ENCODE measurements at places on chromosomes 3 and 15.
A peak's percentile ranks its signal among the peaks of the same experiment; 100 is the strongest.

GRCh38 chr15:66149871-66150270 lies 103.7 kb downstream of the MEGF11 start:
- H3K4me1 ChIP-seq: no peaks in the 10 kb centered on the region
- no peak overlapping the region for H3K4me3 ChIP-seq
- no peak overlapping the region for H3K27ac ChIP-seq
- DNase-seq: no peak
- peaks cover 48% of the 10 kb centered on the region for H3K27me3 ChIP-seq

- H3K4me1 ChIP-seq: no peaks in the 10 kb centered on the region
- H3K27me3 ChIP-seq: no peaks in the 10 kb centered on the region
- H3K27ac ChIP-seq: no peak overlapping the region
- H3K4me3 ChIP-seq: no peak overlapping the region
Observed at GRCh38 chr3:60114191-60114590, 1064.4 kb upstream of the CFAP20DC start.

DNA sequence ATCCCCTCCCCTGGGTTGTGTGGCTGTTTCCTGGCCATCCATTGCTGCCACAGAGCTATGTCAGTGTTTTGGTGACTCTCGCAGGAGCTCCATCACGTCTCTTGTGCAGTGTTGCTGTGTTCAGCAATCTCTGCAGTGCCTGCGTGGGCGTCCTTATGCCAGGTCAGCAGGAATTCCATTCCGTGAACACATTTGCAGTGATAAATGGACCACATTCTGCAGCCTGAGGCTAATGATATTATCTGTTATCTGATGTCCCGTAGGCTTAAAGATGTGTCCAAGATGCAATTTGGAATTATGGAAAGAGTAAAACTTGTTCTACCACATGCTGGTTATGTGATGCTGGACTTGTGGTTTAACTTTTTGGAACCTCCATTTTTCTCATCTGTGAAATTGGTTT lies 25.5 kb upstream of the COL6A6 start:
- no peak overlapping the region for H3K27ac ChIP-seq
- no peak for DNase-seq
- H3K4me3 ChIP-seq: no peak overlapping the region
- no peaks in the 10 kb centered on the region for H3K4me1 ChIP-seq
- H3K27me3 ChIP-seq: peaks cover 8% of the 10 kb centered on the region

DNA sequence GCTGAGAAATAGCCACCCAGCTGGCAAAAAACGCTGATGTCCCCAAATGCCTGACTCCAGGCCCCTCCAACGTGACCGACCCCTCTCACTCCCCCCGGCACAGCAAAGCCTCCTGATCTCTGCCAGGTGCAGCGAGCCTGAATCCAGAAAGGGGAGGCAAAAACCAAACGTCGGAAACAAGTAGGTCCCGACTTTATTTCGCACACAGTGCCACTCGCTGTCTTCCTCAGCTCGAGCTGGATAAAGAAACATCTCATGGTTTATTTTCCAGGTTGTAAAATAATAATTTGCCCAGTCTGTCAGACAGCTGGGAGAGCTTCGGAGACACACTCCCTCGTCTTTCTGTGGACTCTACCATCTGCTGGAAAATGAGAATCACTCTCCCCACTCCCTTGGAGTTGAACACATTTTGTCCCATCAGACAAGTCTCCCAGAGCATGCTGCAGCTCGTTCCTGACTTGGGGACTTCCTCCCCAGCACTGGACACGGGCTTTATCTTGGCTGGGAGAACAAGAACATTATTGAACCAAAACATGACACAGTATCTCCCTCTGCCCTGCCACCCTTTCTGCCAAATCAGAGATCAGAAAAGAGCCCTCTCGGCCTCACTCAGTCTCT lies 142.8 kb downstream of the NUP210 start:
- H3K27me3 ChIP-seq: peaks cover 54% of the 10 kb centered on the region
- DNase-seq: no peak
- H3K4me3 ChIP-seq: no peak overlapping the region
- peaks cover 10% of the 10 kb centered on the region for H3K4me1 ChIP-seq

DNA sequence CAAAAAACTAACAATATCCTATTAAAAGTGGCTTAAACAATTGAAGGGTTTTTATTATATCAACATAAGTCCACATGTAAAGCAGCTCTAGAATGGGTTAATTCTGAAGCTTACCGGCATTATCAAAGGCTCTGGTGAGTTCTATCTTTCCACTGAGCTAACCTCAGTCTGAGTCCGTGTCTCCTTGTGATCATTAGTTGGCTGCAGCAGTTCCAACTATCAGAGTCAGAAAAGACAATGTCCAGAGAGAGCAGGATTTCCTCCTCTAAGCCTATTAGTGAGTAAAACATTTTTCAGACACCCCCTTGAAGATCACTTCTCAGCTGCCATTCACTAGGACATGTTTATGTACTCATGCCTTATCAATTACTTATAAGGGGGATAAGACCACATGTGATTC lies 49.9 kb downstream of the DHX36 start:
- H3K27ac ChIP-seq: peak overlapping the region; percentile 35
- H3K4me3 ChIP-seq: no peak overlapping the region
- no peaks in the 10 kb centered on the region for H3K27me3 ChIP-seq
- H3K4me1 ChIP-seq: peaks cover 7% of the 10 kb centered on the region
- no peak for DNase-seq

DNA sequence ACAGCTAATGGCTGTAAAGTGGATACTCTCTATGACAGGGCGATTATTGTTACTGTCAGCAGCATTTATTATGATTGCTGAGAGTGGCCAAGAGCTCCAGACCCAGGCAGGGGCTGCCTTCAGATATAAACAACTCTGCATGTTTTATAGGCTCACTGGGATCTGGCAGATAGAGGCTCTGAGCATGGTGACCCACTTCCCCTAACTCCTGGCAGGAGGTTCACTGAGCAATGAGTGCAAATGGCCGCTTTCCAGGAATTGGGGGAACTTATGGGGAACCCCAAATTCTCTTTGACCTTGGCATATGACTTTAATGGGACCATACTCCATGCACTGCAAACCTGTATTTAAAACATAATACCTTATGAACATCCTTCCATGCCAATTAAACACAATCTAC lies 59.0 kb downstream of the SCN5A start:
- no peak overlapping the region for H3K27ac ChIP-seq
- H3K4me1 ChIP-seq: no peaks in the 10 kb centered on the region
- DNase-seq: no peak
- peaks cover 31% of the 10 kb centered on the region for H3K27me3 ChIP-seq
- no peak overlapping the region for H3K4me3 ChIP-seq

DNA sequence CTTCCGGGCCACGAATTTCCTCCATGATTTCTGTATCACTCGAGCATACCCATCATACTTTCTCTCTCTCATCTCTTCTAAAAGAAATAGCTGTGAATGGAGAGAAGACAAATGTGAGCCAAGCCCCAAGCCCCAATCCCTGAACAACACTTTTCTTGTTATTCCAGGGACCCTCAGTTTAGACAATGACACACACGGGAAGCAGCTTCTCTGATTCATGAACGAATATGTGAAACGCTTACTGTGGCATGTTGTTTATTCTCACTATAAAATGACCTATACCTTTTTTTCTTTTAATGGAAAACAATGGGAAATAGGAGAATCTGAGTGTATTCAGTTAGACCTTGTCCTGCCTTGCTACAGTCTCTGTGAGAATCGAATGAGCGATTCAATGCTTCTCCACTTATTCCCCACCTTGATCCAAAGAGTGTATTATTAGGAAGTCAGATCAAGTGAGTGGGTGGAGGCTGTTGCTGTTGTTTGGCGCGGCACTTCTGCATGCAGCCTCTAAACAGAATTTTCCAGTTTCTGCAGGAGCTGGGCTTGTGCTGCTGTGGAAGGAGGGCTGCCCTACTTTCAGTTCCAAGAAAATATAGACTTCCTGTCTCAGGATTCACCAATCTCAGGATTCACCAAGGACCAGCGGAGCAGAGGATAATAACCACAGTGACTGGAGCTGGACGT lies 32.4 kb upstream of the LDHAL6B start:
- H3K27me3 ChIP-seq: peaks cover 18% of the 10 kb centered on the region
- DNase-seq: no peak
- peaks cover 6% of the 10 kb centered on the region for H3K36me3 ChIP-seq

DNA sequence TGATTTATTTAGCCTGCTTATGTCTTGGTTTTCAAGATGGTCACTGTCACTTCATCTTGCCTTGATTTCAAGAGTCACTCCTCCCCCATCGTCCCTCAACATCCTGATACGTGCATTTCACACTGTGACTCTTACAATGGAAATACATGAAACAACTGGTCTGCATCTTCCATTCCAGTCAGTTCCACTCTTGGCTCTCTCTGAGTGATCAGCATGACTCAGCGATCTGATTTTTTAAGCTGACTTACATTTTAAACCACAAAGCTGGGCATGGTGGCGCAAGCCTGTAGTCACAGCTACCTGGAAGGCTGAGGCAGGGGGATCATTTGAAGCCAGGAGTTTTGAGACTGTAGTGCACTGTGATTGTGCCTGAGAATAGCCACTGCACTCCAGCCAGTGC lies 271.2 kb upstream of the ROPN1 start:
- no peaks in the 10 kb centered on the region for H3K4me1 ChIP-seq
- no peak overlapping the region for H3K27ac ChIP-seq
- no peak for DNase-seq
- H3K27me3 ChIP-seq: no peaks in the 10 kb centered on the region

GRCh38 chr15:67161412-67161811 lies 93.0 kb downstream of the AAGAB start:
- peaks cover 40% of the 10 kb centered on the region for H3K36me3 ChIP-seq
- peak overlapping the region; percentile 91 for H3K27ac ChIP-seq
- no peak for DNase-seq
- H3K27me3 ChIP-seq: no peaks in the 10 kb centered on the region
- peaks cover 47% of the 10 kb centered on the region for H3K4me1 ChIP-seq

DNA sequence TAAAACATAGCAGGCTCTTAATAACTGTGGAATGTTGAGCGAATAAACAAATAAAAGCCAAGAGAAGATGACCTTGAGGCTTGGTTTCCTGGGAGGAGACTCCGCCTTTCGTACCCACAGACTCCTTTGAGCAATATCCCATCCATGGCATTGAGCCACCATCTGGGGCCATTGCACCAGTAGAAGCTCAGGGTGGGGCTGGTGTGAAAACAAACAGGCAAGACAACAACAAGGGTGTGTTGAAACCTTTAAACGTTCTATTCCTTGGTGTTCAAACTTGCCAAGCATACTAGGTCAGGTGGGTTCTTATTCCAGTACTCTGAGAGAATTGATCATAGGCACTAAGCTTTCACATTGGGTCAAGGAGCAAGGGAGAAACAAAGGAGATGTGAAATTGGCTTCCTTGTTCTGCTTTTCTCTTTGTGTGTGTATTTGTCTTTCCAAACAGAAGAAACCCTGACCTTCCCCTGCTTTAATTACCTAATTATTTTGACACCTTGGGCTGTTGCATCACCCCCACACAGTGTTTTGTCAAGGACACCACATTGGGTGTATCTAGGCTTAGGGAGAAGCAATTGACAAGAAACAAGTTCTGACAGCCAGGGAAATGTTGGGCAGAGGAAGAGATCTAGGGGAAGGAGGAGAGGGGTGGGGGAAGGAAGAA lies 105.1 kb upstream of the BCL6 start:
- H3K27me3 ChIP-seq: no peaks in the 10 kb centered on the region
- no peak overlapping the region for H3K27ac ChIP-seq
- H3K4me1 ChIP-seq: peaks cover 9% of the 10 kb centered on the region
- H3K36me3 ChIP-seq: peaks cover 2% of the 10 kb centered on the region
- no peak overlapping the region for H3K4me3 ChIP-seq
- no peak for DNase-seq

DNA sequence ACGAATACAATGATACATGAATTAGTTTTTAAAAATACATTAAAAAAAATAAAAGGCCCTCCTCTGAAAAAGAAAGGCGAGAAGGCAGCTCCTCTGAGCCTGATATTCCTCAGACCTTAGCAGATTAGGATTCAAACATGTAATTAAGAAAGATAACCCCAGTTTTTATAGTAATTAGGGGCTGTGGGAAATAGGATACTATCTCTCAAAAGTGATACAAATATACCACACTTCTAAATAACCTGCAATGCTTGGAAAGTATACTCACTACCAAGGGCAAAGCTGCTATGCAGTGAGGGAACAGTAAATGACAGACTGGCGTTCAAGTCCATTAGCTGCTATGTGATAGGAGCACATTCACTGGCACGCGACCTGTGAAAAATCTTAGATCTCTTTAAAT lies 445.1 kb downstream of the FOXP1 start:
- DNase-seq: no peak
- H3K36me3 ChIP-seq: peaks cover 2% of the 10 kb centered on the region
- no peak overlapping the region for H3K27ac ChIP-seq
- H3K4me1 ChIP-seq: peaks cover 7% of the 10 kb centered on the region
- no peak overlapping the region for H3K4me3 ChIP-seq
- H3K27me3 ChIP-seq: no peaks in the 10 kb centered on the region

DNA sequence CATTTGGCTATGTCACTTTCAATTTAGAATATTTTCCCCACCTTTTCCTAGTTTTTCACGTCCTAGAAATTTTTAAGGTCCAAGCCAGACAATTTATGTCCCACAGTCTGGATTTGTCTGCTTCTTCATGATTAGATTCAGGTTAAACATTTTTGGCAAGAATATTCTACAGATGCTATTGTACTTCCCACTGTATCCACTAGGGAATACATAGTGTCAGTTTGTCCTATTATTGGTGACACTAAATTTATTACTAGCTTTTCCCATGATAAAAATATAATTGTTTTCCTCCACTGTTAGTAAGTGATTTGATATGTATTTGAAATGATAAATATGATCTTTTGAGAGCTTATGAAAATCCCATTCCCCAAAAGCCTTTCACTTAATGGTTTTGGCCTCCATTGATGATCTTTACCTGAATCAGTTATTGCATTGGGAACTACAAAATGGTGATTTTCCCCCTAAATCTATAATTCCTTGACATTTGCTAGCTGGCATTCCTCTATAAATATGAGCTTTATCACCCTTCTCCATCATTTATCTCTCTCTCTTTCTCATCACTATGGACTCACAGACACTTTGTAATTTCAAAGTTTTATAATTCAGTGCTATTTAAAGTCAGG lies 8.3 kb downstream of the ARL14 start:
- no peak overlapping the region for H3K4me3 ChIP-seq
- no peak for DNase-seq
- peaks cover 5% of the 10 kb centered on the region for H3K27me3 ChIP-seq
- no peak overlapping the region for H3K27ac ChIP-seq
- no peaks in the 10 kb centered on the region for H3K4me1 ChIP-seq
- H3K36me3 ChIP-seq: no peaks in the 10 kb centered on the region

DNA sequence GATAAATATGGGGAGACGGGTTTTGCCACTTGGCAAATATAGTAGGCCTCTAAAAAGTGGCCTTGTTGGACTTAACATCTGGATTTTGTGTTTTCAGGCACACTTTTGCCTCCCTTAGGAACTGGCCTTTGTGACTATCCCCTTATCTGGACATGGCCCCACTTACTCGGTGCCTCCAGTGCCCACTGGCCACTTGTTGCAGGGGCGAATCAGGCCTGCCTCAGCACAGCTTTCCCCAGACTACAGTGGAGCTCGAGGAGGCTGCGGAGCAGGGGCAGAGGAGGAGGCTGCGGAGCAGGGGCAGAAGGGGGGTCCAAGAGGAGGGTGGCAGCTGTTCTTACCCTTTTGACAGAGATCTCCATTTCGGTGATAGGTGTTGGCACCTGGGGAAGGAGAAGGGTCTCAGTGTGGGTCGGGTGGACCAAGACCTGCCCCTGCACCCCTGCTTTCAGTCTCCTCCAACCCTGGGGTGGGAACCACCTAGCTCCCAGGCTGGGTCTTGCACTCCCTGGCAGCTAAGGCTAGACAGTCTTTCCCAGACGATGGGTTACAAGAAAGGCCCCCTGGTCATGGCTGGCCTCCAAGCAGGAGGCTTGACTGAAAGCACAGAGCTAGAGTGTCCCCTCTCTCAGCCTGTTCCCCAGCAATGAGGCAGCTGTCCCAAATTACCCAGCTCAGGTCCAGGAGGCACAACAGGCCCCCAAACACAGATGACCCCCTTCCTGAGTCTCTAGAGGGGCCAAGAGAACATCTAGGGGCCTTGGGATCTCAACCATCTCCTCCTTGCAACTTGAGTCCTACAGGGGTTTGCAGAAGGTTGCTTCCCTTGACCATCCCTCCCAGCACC lies 6.1 kb downstream of the SEMA3G start:
- H3K27me3 ChIP-seq: no peaks in the 10 kb centered on the region
- H3K36me3 ChIP-seq: no peaks in the 10 kb centered on the region
- no peak overlapping the region for H3K27ac ChIP-seq

All from effector memory CD8-positive, alpha-beta T cell (primary cell).